Stimulated activated CD4-positive, alpha-beta T cell treated with anti-CD3 and anti-CD28 coated beads, Interleukin-15, amount 100 ng/mL, for 48 hours (primary cell): ENCODE measurements at places on chromosomes 2 and 18.
A peak's percentile ranks its signal among the peaks of the same experiment; 100 is the strongest.

- DNase-seq, result no peak
Observed at GRCh38 chr2:197869041-197869440, 64.6 kb downstream of the PLCL1 start.

- no peak for DNase-seq
Observed at GRCh38 chr2:3254442-3254941, 123.1 kb downstream of the EIPR1 start.

- peak; percentile 50 for DNase-seq
Observed at GRCh38 chr2:237662671-237663093, 35.3 kb downstream of the LRRFIP1 start.

DNA sequence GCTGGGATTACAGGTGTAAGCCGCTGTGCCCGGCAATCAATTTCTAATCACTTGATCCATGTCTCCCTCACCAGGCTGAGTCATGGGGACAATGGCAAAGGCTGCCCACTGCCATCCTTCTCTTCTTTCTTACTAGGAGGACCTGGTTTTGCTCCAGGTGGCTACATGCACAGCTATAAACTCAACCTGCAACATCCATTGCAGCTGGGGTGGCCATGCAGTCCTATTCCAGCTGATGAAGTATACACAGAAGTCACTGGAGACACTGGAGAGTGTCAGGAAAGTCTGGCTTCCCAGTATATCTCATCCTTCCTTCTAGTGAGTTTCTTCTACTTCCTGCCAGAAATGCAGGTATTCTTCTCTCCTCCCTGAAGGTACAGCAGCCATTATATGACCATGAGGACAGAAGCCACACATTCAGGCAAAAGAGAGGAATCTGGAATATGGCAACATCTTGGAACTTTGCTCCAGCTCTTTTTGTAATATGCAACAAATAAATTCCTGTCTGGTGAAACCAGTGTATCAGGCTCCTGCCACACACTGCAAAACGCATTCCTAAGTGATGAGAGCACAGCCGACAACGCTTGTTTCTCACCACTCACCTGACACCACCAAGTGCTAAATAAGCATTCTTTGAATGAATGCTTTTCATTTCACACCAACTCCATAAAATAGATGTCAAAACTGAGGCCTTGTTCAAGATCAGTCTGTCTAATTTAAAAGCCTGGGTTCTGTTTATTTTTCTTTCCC is 32.3 kb downstream of the SCTR start:
- DNase-seq, result no peak
